ENCODE measurements at places on chromosomes 12 and 14.

DNA sequence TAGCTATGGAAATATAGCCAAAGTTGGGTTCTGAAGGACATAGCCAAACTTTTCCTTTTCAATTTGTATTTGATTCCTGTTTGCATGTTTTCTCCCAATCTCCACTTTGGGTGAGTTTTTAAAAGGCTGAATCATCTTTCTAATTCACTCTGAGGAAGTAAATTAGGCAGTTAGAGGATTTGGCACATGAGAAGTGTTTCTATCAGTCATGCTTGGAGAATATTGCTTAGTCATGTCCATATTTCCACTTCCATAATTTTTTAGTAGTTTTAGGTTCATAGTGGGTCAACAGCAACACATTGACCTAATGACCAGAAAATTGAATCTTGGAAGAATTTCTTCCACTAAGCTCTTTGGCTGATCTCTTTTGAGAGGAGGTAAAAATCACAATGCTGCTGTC is 21.8 kb downstream of the IRAK3 start:
- no peak for DNase-seq

GRCh38 chr14:71514941-71515919 is 417.0 kb upstream of the RGS6 start:
- no peak for DNase-seq

GRCh38 chr12:118649765-118650585 is 273.6 kb downstream of the SUDS3 start:
- no peak for DNase-seq

DNA sequence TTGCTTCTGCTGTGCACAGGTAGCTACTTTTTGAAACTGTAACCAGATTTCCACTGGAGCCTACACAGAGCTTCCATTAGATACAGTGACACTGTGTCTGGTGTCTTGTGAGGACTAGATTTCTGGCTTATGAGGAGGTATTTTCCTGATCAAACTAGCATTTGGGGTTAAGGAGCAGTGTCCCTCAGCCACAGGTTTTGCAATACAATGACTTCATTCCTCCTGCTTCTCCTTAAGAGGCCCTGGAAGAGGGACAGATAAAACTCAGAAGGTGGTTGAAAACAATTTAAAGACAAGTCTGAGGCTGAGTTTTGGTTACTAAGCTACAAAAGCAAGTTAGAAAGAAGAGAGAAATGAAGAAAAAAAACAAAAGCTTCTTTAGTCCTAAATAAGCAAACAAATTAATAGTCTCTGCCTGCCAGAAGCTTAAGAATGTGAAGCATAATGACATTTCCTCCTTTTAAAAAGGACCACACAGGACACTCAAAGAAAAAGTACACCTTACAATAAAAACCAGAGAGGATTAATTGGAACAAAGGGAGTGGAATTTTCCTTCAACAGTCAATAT is 53.0 kb downstream of the PKP2 start:
- DNase-seq = no peak

DNA sequence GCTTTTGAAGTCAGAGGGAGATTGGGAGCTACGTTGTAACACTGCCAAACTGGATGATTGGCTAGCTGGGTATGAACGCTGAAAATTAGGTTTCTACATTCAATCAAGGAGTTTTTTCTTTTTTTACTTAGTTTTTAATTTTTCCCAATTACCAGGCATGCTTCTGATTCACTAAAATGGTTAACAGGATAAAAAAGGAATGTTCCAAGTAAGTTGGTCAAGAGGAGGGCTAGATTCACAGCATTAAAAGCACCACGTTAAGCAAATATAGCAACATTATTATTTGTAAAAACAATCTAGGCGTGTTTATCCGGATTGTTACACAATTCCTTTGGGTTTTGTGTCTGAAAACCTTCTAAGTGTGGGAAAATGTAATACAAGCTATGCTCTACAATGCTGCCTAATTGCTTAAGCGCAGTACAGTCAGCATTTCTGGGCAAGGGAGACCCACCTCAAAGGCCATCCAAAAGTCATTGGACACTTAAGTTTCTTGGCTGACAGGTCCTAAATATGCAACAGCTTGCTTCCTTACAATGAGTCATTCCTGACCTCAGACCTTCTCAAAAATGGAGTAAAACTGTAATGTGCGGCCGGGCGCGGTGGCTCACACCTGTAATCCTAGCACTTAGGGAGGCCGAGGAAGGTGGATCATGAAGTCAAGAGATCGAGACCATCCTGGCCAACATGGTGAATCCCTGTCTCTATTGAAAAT is 1.2 kb downstream of the RPLP0 start:
- DNase-seq = no peak
